ENCODE measurements at places on chromosomes 4 and X.

DNA sequence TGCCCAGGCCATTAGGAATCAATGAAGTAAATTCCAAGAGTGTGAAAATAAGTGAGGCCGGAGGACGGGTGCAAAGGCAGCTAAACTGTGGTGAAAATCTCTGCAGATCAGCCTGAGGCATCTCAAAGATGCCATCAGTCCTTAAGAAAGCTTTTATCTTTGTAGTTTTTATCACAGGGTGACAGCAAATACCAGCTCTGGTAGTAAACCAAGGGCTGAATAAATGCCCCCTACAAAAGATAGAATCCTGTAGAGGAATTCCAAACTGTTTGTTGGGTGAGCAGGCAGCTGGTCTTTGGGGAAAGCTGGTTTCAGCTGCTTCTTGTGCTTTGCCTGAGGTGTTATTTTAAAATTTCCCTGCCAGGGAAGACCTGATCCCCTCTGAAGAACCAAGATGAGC is 21.6 kb upstream of the RBM47 start:
- no peak for DNase-seq

DNA sequence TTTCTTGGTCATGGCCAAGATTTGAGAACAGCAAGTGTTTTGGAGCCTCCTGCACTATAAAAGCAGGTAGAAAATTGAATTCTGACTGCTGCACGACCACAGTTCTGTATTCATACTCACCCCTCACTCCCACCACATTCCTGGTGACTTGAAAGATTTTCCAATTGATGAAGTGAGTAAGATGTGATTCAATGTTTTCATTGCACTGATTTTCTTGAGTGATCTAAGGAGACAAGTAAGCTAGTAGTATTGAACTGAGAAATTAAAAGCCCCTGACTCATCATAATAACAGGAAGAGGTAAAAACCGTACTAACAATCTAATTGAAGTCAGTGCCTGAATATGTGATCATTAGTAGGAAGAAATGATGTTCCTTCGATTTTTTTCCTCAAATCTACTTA is 6.1 kb upstream of the SEC24D start:
- DNase-seq: no peak

DNA sequence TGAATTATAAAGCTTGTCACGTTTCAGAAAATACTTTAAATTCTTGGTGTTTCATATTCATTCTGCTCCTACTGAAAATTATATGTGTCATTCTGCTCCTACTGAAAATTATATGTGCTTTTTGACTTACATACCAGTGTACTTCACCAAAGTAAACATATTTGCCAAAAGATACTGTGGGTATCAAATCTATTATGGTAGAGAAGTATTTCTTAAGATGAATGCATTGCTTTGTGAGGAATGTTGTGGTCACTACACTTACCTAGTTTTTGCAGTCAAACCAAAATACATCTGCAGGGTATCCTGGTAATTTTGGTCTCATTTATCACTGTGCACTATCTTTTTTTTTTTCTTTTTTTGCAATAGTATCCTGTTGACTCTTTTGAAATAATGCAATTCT is 287.7 kb upstream of the MAD2L1 start:
- DNase-seq: no peak

DNA sequence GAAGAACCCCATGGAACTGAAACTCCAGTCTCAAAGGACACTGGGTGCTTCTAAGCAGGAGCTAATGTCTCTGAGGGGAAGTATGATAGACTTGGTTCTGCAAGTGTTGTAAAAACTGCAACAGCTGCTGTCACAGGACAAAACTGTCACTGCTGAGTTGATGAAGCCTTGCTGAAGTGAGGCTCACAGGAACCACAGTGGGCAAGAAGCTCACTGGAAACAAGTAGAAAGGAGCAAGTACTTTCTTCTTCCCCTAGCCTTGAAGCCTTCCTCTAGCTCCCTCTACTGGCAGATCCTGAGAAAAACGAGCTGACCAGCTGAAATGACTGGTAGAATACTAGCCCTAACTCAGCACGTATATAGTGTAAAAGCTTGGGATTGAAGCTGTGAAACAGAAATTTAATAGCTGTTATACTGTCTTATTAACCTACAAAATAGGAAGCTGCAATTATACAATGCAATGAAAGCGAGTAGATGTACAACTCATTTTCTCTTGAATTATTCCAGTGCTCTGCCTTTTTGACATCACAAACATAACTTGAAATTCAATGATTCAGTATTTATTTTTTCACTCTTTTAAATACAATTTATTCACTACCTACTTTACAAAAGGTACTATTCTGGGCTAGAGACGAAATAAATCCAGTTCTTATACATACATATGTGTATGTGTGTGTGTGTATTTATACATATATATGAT is 91.4 kb downstream of the GABRB1 start:
- peak; percentile 40 for DNase-seq

- no peak for DNase-seq
These were observed 353.8 kb downstream of the PRDM5 start for GRCh38 chr4:120568731-120569130.

DNA sequence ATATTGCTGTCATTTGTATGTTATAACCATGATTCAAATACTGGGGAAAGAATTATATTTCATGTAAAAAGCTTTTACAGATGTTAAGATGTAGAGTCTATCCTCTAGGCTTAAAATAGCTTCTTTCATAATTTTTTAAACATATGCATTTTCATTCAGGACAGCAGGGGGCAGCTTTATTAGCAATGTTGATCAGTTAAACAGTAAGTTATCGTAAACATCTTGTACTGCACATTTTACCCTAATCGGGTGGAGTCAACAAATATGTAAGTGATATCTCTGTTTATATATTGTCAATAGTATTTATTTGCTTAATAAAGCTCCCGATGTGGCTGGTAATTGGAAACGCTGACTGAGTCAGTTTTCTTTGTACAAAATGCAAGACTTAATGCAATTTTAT is 142.5 kb upstream of the MED14 start:
- peak; percentile 2 for DNase-seq

- DNase-seq: peak; percentile 4
These were observed 154.2 kb downstream of the RAB28 start for GRCh38 chr4:13329963-13330362.

- no peak for DNase-seq
These were observed 184.7 kb upstream of the S100G start for GRCh38 chrX:16465081-16465876.

GRCh38 chr4:151689211-151689991 is 71.4 kb downstream of the GATB start:
- no peak for DNase-seq

- DNase-seq: no peak
These were observed 155.7 kb downstream of the PAPSS1 start for GRCh38 chr4:107564326-107564725.

DNA sequence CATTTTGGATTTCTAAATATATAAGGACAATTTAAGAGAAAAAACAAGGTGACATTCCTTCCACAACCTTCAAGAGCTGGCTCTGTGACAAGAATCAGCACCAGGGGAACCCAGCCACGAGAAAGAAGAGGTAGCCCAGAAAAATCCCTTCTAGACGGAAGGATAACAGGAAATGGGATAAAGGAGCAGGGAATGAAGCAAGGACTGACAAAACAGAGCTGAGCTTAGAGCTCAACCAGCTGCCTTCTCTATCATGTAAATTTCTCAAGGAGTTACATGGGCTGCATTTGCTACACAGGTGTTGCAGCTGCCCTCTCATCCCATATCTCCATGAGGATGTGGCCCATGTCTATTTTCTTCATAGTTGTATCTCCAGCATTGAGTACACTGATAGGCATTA is 154.2 kb upstream of the PRDX4 start:
- no peak for DNase-seq

- no peak for DNase-seq
These were observed 66.3 kb downstream of the GAB1 start for GRCh38 chr4:143402776-143403552.

GRCh38 chr4:14771504-14772175 is 230.6 kb upstream of the CPEB2 start:
- no peak for DNase-seq

DNA sequence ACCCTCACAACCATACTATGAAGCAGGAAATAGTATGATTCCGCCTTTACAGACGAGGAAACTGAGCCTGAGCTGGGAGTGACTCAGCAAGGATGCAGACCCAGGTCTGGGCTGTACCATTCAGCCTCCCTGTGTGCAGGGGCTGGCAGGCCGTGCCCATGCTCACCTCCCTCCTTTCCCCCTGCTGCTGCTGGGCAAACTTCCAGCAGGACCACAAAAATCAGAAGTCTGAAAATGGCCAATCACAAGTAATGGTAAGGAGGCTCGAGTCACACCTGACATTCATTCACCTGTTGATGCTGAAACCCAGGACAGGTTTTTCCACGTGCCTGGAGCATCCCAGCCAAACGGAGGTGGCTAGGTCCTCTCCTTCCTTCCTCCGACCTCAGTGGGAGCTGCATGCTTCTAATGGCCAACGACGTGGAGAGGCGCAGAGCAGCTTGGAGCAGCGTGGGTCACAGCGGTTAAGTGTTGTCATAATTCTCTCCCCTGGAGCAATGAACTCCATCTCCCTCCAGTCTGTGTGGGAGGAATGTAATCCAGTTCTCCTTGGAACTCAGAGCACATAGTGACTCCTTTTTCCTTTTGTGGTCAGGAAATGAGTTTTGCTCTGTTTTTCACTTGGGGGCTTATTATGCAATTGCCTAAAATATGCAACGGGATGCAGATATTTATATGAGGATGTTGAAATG is 371.7 kb downstream of the BCOR start:
- DNase-seq: no peak

DNA sequence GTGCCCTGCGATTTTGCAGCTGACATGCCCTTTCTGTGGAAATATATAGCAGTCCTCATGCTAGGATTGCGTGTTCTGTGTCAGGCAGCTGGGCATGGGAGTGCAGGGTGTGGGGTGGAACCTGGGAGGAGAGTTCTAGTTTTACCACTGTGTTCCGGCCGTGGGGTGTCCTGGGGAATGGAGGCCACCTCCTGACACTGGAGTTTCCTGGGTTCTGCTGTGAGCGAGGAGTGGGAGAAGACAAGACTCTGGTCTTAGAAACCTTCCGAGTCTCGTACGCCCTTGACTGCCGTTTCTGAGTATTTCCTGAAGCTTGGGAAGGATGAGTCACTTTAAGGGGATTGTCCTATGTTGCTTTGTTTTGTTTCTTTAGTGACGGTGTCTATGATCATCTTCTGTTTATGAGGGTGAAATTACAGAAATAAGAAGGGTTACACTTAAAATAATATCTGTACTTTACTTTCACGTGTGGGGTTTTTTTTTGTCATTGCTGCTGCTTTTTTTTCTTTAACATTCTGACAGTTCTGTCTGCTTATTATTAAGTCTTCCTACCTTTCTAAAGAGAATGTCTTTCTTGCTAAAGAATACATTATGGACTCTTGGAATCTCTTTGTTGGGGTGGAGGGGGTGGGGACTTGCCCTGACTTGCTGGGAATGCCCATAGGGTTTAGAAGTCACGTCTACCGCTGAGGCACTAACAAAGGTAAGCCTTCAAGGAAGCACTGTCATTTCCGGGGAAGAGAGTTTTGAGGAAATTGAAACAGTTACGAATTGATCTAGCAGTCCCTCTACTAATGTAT is 19.1 kb downstream of the CD99 start:
- DNase-seq: no peak

DNA sequence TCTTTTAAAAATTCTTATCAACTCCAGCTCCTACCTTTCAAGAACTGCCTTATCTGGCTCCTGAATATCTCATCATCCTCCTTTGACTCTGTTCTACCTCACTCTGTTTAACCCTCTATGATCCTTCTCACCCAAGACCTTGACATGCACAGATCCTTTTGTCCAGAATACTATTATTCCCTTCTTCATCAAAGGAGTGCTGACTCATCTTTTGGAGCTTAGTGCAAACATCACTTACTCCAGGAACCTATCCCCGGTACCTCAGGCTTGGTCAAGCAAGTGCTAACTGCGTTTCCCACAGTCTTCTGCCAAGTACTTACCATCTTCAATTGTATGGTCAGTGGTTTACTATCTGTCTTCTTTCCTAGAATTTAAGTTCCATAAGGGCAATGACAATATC is 96.0 kb downstream of the PAPSS1 start:
- DNase-seq: no peak

- no peak for DNase-seq
These were observed 89.0 kb upstream of the NMU start for GRCh38 chr4:55725057-55725456.

DNA sequence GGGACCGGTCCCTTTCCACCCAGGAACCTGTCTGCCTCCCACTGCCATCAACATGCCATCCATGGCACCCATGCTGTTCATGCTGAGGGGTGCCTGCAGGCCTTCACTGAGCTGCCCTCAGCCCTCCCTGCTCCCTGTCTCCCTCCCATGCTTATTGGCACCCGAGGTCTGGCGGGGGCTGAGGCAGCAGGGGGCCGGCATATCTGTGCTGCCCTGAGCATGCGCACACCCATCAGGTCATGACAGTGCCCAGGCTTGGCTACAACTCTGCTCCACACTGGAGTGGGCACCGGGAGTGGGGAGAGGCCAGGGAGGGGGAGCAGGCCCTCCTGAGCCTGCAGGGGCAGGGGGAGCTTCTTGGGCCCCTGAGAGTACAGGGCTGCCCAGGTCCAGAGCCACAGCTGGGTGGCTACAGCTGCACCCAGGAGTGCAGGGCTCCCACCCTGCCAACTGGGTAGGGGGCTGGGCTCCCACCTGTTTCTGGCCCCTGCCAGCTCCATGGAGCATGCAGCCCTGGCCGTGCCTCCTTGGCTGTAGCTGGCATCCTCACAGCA is 395.8 kb upstream of the DMD start:
- DNase-seq: no peak

DNA sequence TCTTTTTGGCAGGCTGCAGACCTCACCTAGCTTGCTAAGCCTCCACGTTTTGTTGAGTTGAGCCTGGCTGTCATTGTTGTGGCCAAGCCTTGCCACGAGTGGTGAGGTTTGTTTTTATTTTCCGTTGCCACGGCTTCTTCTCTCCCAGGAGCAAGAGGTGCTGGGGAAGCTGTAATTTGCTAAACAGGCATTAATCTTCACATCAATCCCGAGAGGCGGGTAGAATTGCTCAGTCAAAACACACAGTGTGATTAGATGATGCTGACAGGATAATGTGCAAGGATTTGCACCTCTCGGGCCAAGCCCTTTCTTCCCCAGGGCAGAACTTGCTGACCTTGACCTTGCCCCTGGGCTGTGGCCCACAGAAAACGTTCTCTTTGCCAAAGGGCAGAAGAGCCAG is 72.2 kb upstream of the ATP6AP2 start:
- no peak for DNase-seq

DNA sequence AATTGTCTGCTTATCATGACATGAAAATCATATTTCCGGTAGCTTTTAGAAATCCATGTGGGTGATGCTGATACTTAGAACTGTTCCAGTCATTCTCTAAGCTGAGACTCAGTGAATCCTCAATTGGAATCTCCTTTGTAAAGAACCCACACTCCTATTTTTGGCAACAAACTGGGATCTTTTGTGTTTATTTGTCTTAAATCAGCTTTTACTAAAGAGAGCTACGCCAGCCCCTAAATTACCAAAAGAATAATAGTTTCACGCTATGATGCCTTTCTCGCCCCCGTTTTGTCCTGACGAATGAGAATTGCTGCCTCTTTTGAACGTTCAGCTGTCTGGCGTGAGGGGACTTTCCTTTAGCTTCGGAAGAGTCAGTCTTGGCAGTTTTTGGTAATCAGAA is 195.9 kb downstream of the SHOX start:
- DNase-seq: no peak
